ENCODE measurements at places on chromosomes 11 and 22. TPM values are rescaled to one million over a fixed set of nuclear protein-coding genes. Genes with fewer than 3 reads are reported as not detected.

The TRIM22 gene
- 339 TPM for total RNA-seq

The RIC3 gene
- total RNA-seq = 3.6 TPM

The PDGFD gene
- total RNA-seq = 33.1 TPM

The TIGD3 gene
- 2.2 TPM for total RNA-seq

GRCh38 chr22:34324763-34325162, 404.5 kb upstream of the LARGE1 start:
- DNase-seq = no peak
